ENCODE measurements at places on chromosomes 7 and 10.

DNA sequence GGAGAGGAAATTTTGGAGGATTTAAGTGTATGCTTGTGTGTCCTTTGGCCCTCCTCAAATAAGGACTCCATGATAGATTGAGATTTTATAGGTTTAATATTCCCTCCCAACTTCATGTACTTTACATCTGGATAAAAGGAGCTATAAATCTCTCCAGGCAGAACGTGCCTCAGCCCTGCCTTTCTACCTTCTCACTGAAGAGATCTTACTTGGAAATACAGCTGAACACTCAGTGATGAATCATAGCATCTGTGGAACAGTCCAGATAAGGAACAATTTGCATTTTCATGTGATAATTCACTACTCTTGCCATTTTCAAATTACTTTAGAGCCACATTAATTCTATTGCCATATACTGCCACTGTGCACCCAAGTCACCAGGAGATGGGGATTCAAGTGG, 364.6 kb upstream of the PODXL start:
- DNase-seq, result no peak

DNA sequence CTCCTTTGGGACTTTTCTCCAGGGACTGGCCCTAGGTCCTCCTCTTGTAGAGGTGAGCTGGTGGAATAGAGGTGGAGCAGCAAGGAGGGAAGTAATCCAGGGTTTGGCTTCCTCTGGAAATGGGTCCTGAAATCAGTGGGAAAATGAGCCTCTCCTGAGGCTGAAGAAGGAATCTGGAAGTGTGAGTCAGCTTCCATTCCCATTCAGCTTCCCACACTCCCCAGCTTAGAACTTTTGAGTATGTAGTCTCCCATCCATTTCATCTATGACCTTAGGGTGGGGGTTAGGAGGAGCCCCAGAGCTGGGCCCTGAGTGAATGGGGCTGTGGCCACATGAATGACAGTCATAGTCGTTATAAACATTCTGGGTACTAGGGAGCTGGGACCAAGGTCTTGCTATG, 17.7 kb downstream of the LDB1 start:
- no peak for DNase-seq

DNA sequence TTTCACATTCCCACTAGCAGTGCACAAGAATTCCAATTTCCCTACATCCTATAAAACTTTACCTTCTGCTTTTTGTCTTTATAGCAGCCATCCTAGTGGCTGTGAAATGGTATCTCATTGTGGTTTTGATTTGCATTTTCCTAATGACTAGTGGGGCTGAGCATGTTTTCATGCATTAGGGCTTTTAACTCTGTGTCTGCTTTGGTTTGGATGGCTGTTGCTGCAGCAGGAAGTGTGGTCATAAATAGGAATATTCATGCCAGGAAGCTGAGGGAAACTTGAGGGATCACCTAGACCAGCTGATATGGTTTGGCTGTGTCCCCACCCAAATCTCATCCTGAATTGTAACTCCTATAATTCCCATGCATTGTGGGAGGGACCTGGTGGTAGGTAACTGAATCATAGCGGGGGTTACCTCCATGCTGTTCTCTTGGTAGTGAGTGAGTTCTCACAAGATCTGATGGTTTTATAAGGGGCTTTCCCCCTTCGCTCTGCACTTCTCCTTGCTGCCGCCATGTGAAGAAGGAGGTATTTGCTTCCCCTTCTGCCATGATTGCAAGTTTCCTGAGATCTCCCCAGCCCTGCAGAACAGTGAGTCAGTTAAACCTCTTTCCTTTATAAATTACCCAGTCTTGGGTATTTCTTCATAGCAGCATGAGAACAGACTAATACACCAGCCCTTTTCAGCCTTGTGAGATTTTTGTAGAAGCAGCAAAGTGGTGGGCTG, 181.8 kb upstream of the PITRM1 start:
- DNase-seq, result no peak

GRCh38 chr7:159032753-159033472, 111.8 kb downstream of the VIPR2 start:
- no peak for DNase-seq

- no peak for DNase-seq
Observed at GRCh38 chr7:34842782-34843181, 184.8 kb downstream of the NPSR1 start.

DNA sequence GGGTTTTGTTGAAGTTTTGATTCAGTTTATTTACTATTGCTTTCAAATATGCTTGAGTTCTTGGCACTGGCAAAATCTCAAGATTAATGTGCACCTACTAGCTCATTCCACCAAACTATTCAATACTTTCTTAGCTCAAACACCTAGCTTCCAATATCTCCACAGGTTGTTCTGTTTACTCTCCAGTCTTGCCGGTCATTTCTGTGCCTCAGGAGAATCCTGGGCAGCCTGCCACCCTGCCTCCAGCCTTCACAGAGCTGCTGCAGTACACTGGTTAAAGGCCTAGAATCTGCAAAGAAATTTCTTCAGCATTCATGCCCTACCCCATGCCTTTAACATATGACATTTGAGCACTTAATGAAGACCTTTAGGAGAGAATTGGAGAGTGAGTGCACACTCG, 4.0 kb upstream of the TMEM106B start:
- no peak for DNase-seq

- DNase-seq, result no peak
Observed at GRCh38 chr7:25026156-25026555, 46.2 kb upstream of the OSBPL3 start.

GRCh38 chr10:103630156-103630555, 136.7 kb downstream of the NEURL1 start:
- DNase-seq, result no peak

DNA sequence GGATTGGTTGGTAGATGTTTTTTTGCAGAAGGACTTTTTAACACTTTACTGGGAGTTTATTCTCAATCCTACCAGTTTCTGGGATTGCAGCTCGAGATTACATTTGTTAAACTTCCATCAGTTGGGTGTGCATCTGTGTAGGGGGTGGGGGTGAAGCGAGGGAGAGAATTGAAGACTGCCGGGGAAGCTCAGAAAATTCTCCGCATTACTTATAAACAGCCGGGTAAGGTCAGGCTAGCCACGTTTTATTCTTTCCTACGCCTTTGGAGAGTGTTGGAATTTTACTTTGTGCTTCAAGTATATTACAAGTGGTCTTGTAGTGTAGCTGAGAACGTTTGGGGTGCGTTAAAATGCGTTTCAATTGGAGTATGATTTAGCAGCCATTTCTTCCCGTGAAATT, 1.1 kb downstream of the PALS2 start:
- DNase-seq, result no peak

DNA sequence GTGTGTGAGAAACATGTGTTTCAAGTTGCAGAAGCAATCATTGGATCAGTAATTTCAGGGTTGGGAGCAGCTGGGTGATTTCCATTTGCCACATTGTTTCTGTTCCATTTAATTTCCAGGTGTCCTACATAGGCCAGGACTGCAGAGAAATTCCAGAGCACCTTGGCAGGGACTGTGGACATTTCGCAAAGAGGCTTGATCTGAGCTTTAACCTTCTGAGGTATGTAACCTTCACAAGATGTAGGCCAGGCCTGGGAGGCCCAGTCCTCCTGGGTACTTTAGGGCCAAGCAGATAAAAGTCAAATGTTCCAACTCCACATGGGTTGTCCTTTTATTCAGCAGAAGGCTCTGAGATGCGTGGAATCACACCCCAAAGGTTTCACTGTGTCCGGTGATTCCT, 6.9 kb downstream of the LRMDA start:
- DNase-seq, result no peak
